ENCODE measurements at places on chromosomes 12 and 14. TPM values are rescaled to one million over a fixed set of nuclear protein-coding genes. Genes with fewer than 3 reads are reported as not detected.

DNA sequence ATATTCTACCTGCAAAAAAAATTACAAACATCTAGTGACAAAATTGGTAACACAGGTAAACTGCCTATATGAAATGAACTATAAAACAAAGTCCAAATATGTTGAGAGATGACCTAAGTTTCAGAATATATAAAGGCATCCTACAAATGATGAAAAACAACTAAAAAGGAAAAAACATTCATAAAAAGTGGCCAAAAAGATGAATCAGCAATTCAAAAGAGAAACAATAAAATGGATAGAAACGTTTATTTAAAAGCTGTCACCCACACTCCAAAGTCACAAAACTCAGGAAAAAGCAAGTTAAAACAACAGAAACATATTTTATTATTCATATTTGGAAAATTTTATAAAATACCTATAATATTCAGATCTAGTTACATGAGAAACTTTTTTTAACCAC lies 106.5 kb upstream of the DCN start:
- no peak for DNase-seq

DNA sequence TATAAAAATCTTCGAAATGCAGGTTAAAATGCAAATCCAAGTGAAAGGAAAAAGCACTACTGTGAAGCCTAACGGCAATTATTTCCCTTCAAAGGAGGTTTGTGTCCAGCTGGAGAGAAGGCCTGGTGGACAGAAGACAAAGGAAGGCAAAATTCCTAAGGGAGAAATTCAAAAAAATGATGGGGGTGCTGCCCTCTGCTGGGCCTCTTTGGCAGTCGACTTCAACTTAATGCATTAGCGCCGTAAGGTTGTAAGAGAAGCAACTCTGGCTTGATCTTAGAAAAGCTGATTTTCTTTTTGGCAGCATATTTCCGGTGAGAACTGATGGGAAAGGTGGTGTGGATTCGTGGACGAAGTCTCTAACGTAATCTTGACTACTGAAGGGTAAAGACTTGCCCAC lies 34.3 kb upstream of the CHFR start:
- no peak for DNase-seq

DNA sequence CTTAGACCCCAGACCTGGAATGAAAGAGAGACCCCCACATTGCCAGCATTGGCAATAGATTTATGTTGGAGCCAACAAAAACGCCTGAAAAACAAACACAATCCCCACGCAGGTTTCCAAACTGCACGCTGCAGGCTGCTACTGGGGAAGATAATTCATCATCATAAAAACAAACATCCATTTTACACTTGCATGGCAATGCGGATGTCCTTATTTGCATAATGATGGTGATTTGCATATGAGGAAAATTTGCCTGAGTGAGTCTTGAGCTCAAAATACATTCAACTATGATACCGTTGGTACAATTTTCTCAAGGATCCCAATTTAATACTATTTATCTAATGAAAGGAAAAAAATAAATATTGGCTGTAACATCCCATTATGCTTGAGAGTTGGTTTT lies 33.6 kb upstream of the TMEM132D start:
- DNase-seq = no peak

FAM90A1 gene
- total RNA-seq = not detected

OVCH1 gene
- total RNA-seq = 0.27 TPM
